ENCODE measurements at places on chromosomes 3 and 15.

DNA sequence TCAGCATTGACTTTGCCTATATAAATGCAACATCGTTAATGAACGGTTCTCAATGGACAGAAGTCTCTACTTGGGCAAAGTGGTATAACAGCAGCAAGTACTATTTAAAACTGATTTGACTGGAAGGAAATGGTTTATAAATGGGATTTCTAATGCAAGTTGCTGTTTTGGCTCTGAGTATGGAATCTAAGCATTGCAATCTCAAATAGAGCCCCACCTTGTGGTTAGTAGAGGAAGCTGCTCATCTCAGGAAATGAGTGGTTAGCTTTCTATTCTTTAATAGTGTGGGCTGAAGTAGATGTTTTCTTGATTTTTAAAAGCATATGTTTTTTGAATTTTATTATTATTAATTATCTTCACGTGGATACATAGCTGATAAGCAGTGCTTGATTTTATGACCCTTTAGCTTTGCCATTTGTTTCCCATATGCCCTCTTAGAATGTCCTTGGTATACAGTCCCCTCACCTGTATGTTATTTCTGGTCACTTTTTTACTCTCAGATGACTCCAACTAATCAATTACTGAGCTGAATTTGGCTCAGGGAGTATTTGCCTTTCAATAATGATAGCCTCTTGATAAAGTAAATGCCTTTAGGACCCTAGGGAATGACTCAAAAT lies 67.1 kb downstream of the OXSM start:
- DNase-seq: peak; percentile 26

- peak; percentile 96 for DNase-seq
Observed at GRCh38 chr3:47381317-47382157, 716 bp downstream of the PTPN23 start.

DNA sequence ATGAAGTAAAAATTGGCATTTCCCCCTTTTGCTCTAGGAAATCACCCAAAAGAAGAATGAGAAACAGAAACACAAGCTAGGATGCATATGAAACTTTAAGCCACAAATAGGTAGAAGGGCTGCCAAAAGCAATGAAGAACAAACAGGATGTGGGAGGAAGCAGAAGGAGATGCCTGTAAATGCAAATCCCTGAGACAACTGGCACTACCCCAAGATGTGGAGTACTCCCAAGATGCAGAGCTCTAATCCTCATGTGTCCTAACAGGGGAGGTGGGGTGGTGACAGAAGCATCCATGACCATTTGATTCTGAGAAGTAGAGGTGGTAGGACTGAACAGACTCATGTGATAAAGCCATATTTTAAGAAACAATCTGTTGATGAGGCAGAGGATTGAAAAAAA lies 31.9 kb upstream of the ZNF280D start:
- DNase-seq: peak; percentile 80

DNA sequence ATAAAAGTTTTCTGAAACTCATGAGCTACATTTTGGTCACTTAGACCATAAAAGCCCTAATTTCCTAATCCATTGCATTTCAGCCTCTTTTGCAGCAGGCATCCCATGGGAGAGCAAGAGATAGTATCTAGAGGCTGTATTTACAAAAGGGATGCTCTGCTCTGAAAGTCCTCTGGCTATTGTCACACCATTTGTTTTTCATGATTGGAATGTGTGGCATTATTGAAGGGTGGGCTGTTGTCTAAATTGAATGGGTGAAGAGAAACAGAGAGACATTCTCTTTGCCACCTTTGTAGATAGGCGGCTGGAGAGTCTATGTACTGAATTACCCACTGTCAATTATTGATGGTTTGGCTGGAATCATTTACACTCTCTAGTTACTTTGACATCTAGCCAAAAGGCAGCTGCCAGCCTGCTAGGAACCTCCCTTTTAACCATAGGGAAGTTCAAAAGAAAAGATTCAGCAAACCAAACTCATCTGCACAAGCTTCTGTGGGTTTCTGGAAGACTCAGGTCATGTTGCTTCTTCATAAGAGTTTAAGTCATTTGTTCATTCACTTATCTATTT lies 89.8 kb upstream of the RARB start:
- no peak for DNase-seq

GRCh38 chr15:75025548-75026260 lies 2.3 kb downstream of the PPCDC start:
- DNase-seq: no peak

DNA sequence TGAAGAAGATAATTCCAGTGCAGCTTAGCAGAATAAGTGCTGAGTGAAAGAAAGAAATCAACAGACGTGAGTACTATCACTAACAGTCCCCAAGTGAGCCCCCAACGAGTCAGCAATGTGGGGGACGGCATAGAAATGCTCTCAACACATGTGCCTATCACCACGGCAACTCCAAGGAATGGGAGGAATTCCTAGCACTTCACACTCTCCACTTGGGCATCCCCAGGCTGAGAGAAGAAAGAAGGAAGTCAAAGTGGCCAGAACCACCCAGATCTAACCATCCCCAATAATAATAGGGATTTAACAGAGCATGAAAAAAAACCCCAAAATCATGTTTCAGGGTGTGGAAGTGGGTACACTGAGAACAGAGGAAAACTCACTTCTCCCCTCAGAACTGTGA lies 29.3 kb upstream of the CPNE4 start:
- no peak for DNase-seq

- no peak for DNase-seq
Observed at GRCh38 chr3:34198309-34198708, 399.9 kb downstream of the PDCD6IP start.

DNA sequence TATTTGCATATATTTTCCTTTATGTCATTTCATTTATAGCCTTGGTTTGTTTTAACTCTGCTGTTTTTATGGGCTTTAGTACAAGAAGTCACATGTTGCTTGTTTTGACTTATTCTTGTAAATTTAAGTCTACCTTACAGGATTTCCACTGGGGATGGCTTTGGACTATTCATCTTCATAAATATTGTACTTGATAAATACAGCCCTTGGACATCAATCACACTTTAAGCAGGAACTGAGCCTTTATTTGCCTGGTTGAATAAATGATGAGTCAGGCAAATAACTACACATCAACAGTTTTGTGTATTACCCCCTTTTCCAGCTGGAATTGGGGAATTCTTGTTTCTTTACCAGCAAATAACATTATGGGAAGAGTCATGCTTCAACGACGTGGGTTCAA lies 286.0 kb downstream of the CNTN3 start:
- no peak for DNase-seq

DNA sequence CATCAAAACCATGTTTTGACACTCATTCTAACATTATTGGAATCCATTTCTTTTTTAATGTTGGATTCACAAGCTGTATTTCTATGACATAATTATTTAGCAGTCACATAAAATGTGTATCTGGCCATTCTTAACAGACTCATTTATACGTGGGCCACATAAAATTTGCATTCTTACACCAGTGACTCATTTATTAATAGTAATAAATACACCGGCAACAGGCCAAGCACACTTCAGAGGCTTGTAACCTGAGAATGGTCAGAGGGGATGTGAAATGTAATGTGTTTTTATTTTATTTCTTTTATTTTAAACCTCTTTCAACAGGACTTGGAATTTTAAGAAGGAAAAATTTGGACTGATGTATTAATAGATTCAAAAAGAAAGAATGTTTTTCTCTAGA lies 384.9 kb upstream of the RARB start:
- no peak for DNase-seq

GRCh38 chr15:94206463-94207167 lies 24.7 kb upstream of the MCTP2 start:
- no peak for DNase-seq

- DNase-seq: no peak
Observed at GRCh38 chr3:55282994-55283393, 204.1 kb downstream of the WNT5A start.

GRCh38 chr3:81545572-81545971 lies 215.9 kb downstream of the GBE1 start:
- peak; percentile 13 for DNase-seq

DNA sequence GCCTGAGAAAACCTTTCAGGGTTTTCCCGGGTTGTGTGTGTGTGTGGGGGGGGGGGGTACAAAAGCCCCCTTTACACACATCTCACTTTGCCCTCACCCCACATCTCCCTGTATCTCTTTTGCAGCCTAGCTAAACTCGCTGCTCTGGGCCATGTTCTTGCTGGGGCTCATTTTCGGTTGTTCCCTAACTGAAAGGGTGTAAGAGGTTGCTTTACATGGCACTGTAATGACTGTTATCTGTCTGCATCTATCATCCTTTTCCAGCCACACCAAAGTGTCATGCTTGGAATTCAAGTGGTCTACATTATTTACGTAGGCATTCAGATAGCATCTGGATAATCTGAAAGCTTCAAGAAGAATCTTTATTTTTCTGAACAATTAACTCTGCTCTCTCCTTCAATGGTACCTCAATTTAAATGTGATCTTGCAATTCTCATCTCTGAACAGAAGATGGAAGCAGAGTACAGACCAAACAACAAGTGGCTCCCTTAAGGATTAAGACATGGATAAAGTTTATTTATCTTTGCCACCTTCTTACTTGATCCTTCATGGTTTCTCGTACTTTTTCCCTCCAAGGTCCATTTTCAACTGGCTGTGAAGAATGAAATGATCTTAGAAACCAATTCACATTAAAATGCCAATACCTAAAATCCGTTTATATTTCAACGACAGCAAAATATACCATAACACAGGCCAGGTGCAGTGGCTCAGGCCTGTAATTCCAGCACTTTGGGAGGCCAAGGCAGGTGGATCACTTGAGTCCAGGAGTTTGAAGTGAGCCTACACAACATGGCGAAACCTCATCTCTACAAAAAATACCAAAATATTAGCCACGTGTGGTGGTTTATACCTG lies 34.9 kb downstream of the DCLK3 start:
- peak; percentile 75 for DNase-seq

GRCh38 chr3:153045150-153045549 lies 116.9 kb upstream of the RAP2B start:
- DNase-seq: no peak

DNA sequence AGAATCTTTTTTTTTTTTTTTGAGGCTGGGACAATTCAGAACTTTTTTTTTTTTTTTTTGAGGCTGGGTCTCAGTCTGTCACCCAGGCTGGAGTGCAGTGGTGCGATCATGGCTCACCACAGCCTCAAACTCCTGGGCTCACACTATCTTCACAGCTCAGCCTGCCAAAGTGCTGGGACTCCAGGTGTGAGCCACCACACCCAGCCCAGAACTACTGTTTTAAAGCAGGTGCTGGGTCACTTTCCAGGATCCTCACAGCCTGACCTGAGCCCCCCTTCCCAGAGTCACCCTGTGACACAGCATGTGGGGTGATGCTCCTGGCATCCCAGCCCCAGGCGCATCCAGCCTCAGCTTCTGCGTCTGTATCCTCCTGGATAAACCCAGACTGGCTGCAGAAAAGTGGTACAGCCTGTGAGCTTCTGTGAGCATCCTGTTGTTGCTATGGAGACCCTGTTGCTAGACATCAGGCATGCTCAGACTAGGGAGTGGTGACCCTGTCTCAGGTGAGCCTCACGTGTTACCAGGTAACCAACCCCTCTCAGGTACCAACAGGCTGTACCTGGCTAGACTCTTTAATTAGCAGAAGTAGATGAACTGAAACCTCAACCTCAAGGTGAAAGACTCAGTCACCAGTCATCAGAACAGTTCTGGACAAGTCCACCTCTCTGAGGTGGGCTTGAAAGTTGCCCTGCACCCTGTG lies 15.0 kb downstream of the KLF13 start:
- DNase-seq: no peak

DNA sequence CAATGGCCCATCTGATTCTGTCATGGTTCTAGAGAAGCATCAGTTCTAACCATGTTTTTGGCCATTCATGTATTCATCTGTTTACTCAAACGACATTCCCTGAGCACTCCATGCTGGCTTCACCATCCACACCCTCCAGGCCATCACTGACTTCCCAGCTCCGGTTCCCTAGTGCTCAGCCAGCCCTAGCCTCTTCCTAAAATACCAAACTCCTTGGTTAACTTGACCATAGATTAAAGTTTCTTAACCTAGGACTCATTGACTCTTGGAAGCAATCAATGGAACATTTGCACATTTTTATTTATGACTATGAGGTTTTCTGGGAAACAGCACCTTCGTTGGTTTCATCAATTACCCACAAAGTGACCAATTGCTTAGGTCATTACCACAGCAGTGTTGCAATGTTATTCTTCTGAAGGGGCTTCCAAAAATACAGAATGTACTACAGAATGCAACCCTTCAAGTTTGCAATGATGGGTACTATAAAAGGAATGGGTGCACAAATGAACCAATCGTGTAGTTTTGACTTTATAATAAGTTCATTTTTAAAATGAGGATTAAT lies 27.2 kb upstream of the SLC25A36 start:
- no peak for DNase-seq

GRCh38 chr15:62244762-62245161 lies 79.7 kb upstream of the C2CD4B start:
- no peak for DNase-seq

- no peak for DNase-seq
Observed at GRCh38 chr3:154718053-154718452, 288.1 kb upstream of the GPR149 start.

DNA sequence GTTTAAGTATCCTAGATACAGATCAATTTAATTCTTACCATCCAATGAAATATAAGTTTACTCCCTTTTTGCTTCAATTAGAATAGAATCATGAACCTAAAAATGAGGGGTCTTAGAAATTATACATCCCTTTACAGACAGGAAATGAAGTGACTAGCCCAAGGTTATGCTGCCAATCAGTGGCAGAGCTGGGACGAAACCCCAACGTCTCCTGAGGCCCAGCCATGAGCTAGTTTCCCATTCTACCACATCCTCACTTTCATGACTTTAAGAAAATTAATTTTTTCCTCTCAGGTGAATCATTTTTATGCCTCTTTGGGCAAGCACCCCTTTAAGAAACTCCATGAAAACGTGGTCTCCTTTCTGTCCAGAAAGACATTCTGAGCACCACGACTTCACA lies 11.2 kb downstream of the LRIG1 start:
- no peak for DNase-seq

DNA sequence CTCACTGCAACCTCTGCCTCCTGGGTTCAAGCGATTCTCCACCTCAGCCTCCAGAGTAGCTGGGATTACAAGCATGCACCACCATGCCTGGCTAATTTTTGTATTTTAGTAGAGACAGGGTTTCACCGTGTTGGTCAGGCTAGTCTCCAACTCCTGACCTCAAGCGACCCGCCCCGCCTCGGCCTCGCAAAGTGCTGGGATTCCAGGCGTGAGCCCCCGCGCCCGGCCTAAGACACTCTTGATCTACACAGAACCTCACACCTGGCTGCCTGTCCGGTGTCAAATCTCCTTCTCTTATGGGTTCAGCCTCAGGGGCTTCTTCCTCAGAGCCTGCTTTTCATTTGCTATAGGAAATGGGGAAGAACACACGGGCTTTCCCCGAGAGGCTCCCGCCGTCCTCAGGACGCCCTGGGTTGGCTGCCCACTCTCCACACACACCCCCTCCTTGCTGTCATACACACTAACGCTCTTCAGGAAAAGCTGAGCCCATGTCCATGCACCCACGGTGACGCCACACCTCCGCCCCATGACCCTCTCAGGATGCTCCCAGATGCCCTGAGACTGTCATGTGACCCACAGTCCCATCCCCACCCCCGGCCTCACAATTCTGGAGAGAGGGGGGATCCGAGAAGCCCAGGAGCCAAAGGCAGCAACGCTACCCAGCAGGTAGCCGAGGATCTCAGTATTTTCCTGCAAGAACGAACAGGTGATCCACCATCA lies 10.4 kb downstream of the TMEM44 start:
- no peak for DNase-seq

- DNase-seq: no peak
Observed at GRCh38 chr3:61742006-61742405, 180.6 kb downstream of the PTPRG start.

- DNase-seq: no peak
Observed at GRCh38 chr15:32033186-32033890, 3.0 kb downstream of the CHRNA7 start.
